ENCODE measurements at places on chromosomes 11 and 22.

DNA sequence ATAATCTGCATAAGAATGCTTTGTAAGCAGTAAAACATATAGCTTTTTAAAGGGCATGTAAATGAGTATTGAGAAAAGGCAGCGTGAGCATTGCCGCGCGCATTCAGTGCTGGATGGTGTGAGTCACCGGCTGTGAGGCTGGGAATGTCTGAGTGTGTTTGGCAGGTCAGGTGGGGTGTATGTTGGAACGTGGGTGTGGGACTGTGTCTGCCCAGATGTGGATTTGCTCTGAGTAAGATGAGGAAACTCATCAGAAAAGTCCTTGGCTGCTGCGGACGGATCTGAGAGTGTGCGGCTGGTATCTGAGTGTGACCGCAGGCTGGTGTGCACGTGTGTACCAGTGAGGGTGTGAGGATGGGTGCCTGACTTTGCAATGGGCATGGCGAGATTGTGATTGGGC, 66.2 kb upstream of the NECTIN1 start:
- no peak for DNase-seq

GRCh38 chr22:43100225-43100624, 10.3 kb upstream of the BIK start:
- peak; percentile 24 for DNase-seq

- DNase-seq = no peak
Measured at GRCh38 chr11:78216571-78217287, 28.0 kb downstream of the USP35 start.

DNA sequence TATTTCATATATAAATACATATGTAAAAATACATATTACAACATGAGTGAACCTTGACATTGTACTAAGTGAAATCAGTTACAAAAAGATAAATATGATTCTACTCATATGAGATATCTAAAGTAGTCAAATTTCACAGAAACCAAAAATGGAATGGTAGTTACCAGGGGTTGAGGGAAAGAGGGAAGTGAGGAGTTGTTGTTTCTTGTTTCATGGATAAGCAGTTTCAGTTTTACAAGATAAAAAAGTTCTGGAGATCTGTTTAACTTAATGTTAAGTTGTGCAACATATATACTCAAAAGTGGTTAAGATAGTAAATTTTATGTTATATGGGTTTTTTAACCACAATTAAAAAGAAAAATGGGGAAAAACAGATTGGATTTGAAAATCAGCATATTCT, 107.7 kb downstream of the ELP4 start:
- no peak for DNase-seq

DNA sequence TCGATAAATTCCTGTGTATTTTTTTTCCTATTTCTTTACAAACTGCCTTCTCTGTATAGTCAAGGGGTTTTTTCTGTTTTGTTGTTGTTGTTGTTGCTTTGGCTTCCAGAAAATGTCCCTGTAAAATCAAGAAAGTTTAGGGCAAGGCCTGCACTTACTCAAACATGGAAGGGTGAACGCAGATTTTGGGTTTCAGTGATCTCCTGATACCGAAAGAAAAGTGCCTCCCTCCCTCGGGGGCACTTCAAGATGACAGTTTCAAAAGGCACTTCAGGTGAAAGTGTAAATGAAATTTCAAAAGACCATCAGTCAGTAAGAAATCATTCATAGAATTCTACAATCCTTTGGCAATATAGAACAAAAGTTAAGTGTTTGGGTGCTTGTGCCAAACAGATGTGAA, 43.4 kb upstream of the TMPRSS4 start:
- peak; percentile 76 for DNase-seq

- no peak for DNase-seq
Measured at GRCh38 chr11:2675540-2675939, 24.3 kb downstream of the KCNQ1OT1 start.

GRCh38 chr22:27726331-27726685, 75.2 kb downstream of the MN1 start:
- no peak for DNase-seq

DNA sequence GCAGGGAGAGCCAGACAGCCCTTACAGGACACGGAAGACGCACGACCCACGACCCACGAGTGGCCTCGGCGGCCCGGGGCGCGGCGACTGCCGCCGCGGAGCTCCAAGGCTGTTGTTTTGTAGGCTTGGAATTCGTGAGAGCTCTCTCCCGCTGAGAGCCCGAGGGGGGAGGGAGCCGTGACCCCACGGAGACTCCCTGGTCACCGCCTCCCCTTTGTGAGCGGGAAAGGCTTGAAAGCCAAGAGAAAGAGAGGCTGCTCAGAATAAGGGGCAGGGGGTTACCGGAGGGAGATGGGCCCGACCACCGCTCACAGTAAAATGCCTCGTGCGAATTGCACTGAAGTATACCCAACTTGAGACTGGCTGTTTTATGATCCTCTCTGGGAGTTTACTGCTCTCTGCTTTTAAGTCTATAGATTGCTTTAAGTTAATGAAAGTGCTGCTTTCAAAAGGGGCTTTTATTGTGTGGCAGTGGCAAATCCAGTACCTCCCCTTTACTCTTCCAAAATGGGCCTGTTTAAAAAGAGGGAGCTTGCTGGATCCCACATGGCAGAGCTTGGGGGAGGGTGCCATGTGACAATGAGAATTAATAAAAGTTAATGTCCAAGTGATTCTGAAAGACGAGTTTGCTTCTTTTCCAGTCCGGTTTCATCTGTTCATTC, 2.9 kb downstream of the PKNOX2 start:
- DNase-seq = no peak

DNA sequence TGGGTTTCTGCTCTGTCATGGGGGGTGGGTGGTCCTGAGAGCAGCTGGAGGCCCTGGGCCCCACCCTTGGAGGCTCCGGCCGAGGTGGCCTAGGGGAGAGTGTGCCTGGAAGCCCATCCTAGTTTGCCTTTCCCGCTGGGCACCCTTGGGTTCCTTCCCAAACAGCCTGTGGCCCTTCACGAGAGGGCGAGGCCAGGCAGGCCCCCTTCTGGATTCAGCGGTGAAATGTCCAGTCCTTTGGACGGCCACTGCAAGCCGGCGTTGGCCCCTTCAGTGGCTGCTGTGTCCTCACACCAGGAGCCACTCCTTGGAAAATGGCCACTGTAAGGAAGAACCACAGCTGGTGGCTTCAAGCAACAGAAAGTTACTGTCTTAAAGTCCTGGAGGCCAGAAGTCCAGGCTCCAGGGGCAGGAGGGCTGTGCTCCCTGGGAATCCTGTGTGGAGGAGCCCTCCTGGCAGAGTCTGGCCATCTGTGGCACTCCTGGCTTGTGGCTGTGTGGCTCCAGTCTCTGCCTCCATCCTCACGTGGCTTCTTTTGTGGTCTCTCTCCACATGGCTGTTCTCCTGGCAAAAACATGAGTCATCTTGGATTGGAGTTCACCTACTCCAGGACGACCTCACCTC, 854.1 kb downstream of the TBC1D22A start:
- DNase-seq = no peak

GRCh38 chr11:113876074-113876797, 864 bp upstream of the USP28 start:
- DNase-seq = no peak

DNA sequence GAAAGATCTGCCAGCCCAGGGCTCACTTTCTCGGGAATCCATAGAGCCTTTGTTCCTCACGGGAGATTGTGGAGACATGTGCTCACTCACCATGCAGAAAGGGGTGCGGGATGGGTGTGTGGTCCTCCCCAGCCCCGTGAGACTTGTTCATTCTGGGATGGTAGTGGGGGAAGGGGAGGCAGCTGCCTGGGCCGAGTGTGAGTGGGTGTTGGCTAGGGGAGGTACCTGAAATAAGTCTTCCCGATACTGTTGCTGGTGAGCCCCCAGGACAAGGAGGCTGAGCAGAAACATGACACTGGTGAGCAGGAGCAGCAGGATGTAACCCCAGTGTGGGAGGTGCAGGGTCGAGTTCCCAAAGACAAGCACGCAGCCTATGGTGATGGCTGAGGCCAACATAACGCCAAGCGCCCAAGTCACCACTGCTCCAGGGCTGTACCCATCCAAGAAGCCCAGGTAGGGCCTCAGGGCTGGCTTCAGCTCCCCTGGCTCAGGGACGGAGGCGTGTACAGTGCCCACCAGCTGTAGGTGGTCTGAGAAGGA, 2.8 kb downstream of the SLC7A4 start:
- no peak for DNase-seq

DNA sequence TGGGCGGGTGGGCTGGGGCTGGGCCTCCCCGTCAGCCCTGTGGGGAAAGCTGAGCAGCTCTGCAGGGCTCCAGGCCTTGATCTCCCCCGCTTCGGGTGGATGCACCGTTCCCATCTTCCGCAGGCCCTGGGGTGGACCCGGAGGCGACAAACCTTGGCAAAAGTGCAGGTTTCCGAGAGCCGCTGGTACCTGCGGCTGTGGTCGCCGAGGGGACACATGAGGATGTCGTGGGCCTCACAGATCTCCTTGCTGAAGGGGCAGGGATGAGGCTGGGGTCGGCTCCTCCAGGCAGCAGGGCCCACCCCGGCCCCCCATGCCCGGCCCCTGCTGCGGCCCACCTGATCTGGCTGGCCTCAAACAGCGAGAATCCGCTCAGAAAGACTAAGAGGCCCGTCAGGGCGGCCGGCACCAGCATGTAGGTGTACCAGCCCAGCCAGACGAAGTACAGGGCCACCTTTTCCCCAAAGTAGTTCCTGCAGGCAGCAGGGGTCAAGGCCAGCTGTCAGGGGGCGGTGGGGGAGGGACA, 11.8 kb downstream of the ANO9 start:
- no peak for DNase-seq

DNA sequence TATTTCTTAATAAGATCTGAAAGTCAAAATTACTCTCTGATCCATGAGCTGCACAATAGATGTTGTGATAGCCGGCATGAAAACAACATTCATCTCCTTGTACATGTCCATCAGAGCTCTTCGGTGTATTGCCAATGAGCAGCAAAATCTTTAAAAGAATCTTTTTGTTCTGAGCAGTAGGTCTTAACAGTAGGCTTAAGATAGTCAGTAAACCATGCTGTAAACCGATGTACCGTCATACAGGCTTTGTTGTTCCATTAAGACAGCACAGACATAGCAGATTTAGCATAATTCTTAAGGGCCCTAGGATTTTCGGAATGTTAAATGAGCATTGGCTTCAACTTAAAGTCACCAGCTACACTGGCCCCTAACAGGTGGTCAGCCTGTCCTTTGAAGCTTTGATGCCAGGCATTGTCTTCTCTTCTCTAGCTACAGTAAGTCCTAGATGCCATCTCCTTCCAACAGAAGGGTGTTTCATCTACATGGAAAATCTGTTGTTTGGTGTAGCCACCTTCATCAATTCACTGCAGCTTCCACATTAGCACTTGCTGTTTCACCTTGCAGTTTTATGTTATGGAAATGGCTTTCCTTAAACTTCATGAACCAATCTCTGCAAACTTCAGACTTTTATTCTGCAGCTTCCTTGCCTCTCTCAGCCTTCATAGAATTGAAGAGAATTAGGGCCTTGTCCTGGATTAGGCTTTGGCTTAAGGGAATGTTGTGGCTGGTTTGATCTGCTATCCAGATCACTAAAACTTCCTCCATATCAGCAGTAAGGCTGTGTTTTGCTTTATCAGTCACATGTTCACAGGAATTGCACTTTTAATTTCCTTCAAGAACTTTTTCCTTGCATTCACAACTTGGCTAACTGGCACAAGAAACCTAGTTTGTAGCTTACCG, 28.4 kb downstream of the RRP8 start:
- DNase-seq = no peak

DNA sequence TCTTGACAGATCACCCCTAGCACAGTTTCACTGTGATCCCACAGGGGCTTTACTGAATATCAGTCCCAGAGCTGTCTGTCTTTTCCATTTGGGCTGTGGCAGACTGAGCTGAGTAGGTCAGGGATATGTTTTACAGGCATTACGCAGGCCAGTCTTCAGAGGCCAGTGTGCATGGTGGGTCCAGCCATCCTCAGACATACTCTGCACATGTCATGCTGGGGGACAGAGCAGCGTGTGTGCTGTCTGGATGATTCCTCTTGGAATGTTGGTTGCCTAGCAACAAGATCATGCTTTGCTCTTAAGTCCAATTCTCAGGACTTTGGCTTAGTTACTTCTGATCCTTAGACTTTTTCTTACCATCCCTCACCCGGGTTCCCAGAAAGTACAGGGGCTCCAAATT, 736.5 kb downstream of the DLG2 start:
- no peak for DNase-seq

- DNase-seq = no peak
Measured at GRCh38 chr11:116170526-116171120, 602.2 kb downstream of the BUD13 start.

GRCh38 chr11:80773919-80774318, 1333.1 kb upstream of the TENM4 start:
- no peak for DNase-seq

DNA sequence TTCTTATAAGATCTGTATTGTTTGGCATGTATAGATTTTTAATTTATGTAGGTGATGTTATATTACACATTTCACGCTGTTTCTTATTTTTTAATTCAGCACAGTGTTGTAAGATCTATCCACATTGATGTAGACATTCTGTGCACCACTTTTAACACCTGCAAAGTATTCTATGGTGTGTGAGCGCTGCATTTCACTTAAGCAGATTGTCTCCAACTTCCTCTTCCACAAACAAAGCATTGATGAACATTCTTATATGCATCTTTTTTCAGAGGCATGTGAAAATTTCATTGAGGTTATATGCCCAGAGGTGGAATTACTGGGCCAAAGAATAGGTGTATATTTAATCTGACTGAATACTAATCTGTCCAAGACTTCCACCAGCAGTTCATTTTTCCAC, 3.4 kb upstream of the POU2AF1 start:
- DNase-seq = no peak

- DNase-seq = no peak
Measured at GRCh38 chr11:116500947-116501602, 271.7 kb downstream of the BUD13 start.

DNA sequence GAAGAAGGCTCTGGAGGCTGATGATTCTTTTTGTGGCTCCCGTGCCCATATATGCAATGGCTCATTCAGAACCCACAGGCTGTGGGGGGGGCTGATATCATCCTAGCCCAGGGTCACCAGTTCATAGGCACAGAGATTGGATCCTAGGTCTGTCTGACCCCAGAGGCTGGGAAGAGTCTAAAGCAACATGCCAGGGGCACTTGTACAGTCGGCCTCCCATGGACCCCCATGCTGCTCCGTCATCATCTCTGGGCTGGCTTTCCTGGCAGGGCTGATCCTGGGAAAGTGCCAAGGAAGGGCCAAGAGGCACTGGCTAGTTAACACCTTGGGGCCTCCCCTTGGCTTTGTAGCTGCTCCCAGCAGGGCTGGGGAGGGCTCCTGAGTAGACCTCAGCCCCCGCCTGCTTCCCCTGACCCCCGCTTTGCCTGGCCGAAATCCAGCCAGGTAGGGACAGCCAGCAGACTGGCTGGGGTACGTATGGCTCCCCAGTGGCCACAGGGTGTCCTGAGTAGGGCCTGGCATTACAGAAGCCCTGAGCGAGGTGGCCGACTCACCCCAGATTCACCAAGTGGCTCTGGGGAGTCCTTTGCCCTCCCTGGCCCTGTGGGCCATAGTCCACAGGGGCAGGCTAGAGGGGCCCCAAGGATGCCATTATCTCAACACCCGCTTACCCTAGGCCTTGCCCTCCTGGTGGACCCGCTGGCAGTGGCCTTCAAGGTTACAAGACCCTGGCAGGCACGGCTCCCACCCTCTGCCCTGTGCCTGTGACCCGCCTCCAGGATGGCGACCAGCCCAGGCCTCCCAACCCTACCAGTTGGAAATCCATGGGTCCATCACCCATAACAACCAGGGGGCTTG, 22.5 kb downstream of the FADS3 start:
- DNase-seq = no peak

- no peak for DNase-seq
Measured at GRCh38 chr11:6476571-6476970, 2.8 kb upstream of the TRIM3 start.

- no peak for DNase-seq
Measured at GRCh38 chr22:29301716-29302401, 4.6 kb upstream of the GAS2L1 start.
